ENCODE measurements at places on chromosomes 2 and 18.
A peak's percentile ranks its signal among the peaks of the same experiment; 100 is the strongest.

GRCh38 chr2:86621280-86621943 is 2.3 kb downstream of the RNF103 start:
- no peak for DNase-seq

DNA sequence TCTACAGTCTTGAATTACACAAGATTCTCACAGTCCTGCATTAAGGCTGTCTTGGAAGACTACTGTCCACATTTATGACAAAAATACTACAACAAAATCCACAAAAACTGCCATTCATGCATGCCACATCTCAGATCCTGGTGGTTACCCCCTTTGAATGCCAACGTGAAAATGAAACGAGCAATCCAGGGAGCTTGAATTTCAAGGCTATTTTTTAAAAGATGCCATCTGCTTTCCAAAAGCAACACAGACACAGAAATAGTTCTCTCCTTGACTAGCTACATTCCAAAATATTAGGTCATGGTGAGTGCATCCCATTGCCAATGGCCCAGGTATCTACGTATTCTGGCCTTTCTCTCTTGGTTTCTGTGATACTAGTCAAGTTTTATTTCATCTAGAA is 36.3 kb downstream of the IRS1 start:
- DNase-seq = no peak

GRCh38 chr2:6994536-6995128 is 77.4 kb downstream of the RNF144A start:
- no peak for DNase-seq

DNA sequence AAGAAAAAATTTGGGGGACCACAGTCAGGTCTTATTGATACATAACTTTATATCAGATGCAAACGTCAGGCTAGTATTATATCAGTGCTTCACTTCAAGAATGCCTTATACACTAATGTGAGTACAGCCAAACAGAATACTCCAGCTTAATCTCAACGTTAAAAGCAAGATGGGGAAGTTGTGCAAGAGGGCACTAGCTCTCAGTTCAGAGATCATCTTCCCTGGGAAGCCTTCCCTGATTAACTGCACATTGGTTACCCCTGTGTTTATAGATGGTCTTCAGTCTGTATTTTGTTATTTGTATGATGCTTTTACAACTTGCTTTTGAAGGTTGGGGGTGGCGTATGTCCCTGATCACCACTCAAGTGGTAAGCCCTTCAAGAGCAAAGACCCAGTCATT is 11.4 kb downstream of the EPAS1 start:
- no peak for DNase-seq

- DNase-seq = no peak
Measured at GRCh38 chr18:49944663-49945062, 131.3 kb upstream of the ACAA2 start.

- no peak for DNase-seq
Measured at GRCh38 chr2:102708847-102709559, 52.8 kb upstream of the TMEM182 start.

- no peak for DNase-seq
Measured at GRCh38 chr18:43276491-43276890, 799 bp downstream of the SYT4 start.

DNA sequence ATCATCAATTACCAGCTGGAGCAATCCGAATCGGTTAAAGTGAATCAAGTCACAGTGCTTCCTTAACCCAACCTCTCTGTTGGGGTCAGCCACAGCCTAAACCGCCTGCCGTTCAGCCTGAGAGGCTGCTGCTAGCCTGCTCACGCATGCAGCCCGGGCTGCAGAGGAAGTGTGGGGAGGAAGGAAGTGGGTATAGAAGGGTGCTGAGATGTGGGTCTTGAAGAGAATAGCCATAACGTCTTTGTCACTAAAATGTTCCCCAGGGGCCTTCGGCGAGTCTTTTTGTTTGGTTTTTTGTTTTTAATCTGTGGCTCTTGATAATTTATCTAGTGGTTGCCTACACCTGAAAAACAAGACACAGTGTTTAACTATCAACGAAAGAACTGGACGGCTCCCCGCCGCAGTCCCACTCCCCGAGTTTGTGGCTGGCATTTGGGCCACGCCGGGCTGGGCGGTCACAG is 496 bp upstream of the ITGA4 start:
- DNase-seq = peak; percentile 67

- DNase-seq = no peak
Measured at GRCh38 chr2:233928594-233929351, 11.6 kb downstream of the TRPM8 start.

DNA sequence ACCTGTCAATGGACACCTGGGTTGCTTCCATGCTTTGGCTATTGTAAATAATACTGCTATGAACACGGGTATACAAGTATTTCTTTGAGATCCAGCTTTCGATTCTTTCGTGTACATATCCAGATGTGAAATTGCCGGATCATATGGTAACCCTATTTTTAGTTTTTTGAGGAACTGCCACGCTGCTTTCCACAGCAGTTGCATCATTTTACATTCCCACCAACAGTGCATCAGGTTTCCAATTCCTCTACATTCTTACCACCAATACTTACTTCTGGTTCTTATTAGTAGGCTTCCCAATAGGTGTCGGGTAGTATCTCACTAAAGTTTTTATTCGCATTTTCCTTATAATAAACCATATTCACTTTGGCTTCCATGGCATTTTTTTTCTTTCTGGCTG is 69.6 kb downstream of the PID1 start:
- no peak for DNase-seq

GRCh38 chr2:221571551-221572218 is 419 bp downstream of the EPHA4 start:
- DNase-seq = peak; percentile 63

GRCh38 chr2:26726228-26726627 is 33.7 kb downstream of the KCNK3 start:
- no peak for DNase-seq

GRCh38 chr2:85846411-85846810 is 42.4 kb downstream of the ST3GAL5 start:
- no peak for DNase-seq

- peak; percentile 58 for DNase-seq
Measured at GRCh38 chr18:9684881-9685614, 23.1 kb upstream of the RAB31 start.

DNA sequence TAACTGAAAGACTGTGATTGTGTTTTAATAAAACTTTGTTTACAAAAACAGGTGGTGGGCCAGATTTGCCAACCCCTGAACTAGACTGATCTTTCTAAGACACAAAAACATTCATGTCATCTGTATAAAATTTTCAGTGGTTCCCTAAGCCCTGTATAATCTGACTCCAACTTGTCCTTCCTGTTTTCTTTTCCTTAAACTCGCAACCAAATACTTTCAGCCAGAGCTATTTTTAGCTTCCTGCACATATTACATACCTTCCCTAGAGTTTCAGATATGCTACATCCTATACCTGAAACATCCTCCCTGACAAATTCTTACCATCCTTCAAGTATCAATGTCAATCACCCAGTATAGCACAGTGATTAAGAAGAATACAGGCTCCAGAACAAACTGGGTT is 4.8 kb downstream of the GCFC2 start:
- DNase-seq = no peak

- DNase-seq = no peak
Measured at GRCh38 chr2:127508023-127508630, 18.2 kb downstream of the IWS1 start.

DNA sequence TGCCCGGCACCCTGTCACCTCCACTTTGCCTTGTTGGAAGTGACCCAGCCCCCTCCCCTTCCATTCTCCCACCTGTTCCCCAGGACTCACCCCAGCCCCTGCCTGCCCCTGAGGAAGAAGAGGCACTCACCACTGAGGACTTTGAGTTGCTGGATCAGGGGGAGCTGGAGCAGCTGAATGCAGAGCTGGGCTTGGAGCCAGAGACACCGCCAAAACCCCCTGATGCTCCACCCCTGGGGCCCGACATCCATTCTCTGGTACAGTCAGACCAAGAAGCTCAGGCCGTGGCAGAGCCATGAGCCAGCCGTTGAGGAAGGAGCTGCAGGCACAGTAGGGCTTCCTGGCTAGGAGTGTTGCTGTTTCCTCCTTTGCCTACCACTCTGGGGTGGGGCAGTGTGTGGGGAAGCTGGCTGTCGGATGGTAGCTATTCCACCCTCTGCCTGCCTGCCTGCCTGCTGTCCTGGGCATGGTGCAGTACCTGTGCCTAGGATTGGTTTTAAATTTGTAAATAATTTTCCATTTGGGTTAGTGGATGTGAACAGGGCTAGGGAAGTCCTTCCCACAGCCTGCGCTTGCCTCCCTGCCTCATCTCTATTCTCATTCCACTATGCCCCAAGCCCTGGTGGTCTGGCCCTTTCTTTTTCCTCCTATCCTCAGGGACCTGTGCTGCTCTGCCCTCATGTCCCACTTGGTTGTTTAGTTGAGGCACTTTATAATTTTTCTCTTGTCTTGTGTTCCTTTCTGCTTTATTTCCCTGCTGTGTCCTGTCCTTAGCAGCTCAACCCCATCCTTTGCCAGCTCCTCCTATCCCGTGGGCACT is 4.5 kb downstream of the RETREG2 start:
- DNase-seq = no peak

- no peak for DNase-seq
Measured at GRCh38 chr2:151200844-151201243, 60.8 kb downstream of the RBM43 start.

DNA sequence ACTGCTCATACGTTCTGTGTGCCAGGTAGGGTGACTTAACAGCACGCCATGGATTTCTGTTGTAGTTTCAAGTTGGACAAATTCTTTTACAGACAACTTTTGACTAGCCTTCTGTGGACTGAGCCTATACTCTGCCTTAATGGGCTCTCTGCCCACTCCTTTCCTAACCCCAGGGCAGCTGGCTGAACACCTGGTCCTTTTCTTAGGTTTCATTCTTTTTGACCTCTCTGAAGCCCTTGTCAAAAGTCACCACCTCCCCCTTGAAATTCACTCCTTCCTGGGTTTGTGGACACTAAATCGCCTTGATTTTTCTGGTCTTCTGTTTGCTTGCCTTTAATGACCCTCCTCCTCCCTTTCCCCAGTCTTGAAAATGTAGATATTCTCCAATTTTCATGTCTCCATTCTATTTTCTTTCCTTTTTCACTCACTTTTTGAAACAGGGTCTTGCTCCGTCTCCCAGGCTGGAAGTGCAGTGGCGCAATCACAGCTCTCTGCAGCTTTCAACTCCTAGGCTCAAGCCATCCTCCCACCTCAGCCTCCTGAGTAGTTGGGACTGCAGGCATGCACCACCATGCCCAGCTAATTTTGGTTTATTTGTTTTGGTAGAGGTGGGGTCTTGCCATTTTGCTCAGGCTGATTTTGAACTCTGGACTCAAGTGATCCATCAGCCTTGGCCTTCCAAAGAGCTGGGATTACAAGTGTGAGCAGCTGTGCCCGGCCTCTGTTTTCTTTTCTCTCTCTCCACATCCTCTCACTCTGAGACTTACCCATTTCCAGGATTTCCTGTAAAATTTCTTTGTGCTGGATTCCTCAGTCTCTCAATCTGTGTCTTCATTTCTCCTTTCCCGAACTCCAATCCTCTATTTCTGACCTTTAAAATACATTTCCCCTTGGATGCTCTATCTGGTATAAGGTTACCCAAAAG is 112.9 kb downstream of the PLB1 start:
- DNase-seq = no peak
